ENCODE measurements at places on chromosomes 2 and 18. TPM values are rescaled to one million over a fixed set of nuclear protein-coding genes. Genes with fewer than 3 reads are reported as not detected.

- DNase-seq, result no peak
Measured at GRCh38 chr2:154908327-154908726, 209.8 kb downstream of the KCNJ3 start.

- no peak for DNase-seq
Measured at GRCh38 chr2:235383272-235383843, 110.5 kb upstream of the AGAP1 start.

RAD51AP2 gene
- not detected for total RNA-seq

GORASP2 gene
- 89.4 TPM for total RNA-seq

ADAM23 gene
- 16.4 TPM for total RNA-seq

- DNase-seq, result no peak
Measured at GRCh38 chr2:188527141-188527540, 235.5 kb downstream of the GULP1 start.

DNA sequence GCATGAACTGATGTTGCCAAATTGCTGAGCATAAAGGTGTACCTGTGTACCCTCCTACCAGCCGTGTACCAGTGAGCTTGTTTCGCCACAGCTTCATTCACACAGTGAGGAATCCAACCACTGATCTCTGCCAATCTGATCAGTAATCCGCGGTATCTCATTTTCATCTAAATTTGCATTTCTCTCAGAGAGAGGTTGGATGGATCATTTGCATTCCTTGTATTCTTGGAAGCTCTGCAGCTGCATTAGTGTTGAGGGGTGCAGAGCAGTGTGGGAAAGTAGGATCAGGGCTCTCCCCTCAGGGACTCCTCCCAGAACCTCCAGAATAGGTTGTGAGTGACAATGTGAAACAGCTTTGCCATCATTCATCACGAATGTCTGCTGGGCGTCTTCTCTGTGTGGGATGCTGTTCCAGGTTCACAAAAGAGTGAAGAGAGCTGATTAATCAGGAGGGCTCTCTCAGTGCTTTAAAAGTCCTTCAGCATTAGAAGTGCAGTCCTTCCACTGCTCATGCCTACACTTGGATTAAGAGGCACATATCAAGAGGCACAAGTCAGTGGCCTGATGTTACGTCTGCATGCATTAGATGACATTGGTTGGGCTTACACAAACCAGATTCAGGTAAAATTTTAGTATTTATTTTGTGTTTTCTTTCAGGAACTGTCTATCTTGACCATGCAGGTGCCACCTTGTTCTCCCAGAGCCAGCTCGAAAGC is 7.5 kb downstream of the MOCOS start:
- no peak for DNase-seq

GRCh38 chr2:28002181-28002580 is 111.7 kb downstream of the BABAM2 start:
- DNase-seq, result no peak

GRCh38 chr18:24395049-24395795 is 2.4 kb downstream of the OSBPL1A start:
- no peak for DNase-seq

ZNF804A gene
- total RNA-seq, result not detected

GRCh38 chr2:129713337-129713736 is 266.1 kb upstream of the RAB6C start:
- no peak for DNase-seq

- no peak for DNase-seq
Measured at GRCh38 chr2:241562269-241562891, 3.8 kb downstream of the BOK start.

GRCh38 chr2:187129306-187129705 is 280.3 kb upstream of the ZSWIM2 start:
- no peak for DNase-seq

DNA sequence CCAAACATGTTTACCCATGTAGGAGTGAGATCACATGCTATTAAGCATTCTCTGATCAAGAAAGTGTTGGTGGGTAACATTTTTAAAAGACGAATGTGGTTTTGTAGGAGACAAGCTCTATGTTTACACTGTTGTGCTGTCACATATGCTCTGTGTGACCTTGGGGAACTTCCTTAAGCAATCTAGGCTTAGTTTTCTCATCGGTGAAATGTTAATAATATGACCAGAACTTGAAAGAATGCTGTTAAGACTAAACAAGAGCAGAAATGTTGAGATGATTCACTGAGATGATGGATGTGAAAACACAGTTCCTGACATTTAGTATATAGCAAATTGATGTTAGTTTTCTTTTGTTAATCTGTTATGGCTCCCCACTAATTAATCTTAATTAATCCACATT is 860.9 kb upstream of the CNTNAP5 start:
- no peak for DNase-seq

DNA sequence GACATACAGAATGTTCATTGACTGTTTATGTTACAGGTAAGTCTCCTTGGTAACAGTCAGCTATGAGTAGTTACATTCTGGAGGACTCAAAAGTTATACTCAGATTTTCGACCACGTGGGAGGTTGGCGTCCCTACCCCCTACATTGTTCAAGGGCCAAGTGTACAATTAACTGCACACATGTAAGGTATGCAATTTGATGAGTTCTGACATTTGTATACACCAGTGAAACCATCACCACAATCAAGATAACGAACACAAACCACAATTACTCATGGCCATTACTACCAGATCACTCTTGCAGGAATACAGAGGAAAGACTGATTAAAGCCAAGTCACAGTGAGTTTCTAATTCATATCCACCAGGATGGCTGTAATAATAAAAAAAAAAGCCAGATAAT is 39.6 kb upstream of the LDLRAD4 start:
- no peak for DNase-seq

DNA sequence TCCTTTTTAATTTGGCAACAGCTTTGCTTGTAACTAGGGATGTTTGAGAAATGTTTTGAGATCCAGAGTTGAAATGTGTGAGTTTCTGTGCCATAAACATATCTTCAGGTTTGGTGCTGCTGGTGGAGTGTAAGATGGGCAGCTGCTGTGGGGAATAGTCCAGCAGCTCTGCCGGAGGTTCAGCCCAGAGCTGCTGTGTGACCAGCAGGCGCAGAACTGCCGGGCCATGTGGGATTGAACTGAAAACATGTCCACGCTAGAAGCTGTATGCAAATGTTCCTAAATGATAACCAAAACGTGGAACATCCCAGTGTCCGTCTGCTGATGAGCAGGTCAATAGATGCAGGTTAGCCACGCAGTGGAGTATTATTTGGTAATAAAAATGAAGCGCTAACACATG is 99.6 kb downstream of the DGKD start:
- DNase-seq, result no peak

DNA sequence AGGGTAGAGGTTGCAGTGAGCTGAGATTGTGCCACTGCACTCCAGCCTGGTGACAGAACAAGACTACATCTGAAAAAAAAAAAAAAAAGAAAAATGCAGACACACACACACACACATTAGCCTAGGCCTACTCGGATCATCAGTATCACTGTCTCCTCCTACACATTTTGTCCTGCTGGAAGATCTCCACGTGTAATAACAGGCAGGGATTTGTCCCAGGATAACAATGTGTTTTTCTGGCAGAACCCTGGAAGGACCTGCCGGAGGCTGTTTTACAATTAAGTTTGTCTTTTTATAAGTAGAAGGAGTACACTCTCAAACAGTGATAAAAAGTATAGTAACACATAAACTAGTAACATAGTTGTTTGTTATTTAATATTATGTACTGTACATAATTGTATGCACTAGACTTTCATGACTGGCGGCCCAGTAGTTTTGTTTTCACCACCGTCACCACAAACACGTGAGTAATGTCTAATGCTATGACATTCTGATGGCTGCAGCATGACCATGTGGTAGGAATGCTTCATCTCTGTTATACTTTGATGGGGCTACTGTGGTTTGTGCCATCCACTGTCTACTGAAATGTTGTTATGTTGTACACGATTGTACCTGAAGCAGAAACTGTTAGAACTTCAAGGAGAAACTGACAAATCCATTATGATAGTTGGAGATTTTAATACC is 130.6 kb downstream of the ATP9B start:
- no peak for DNase-seq

TMEM178A gene
- total RNA-seq, result 0.89 TPM

TRIM43B gene
- total RNA-seq, result not detected

CNNM3 gene
- 30.8 TPM for total RNA-seq

DNA sequence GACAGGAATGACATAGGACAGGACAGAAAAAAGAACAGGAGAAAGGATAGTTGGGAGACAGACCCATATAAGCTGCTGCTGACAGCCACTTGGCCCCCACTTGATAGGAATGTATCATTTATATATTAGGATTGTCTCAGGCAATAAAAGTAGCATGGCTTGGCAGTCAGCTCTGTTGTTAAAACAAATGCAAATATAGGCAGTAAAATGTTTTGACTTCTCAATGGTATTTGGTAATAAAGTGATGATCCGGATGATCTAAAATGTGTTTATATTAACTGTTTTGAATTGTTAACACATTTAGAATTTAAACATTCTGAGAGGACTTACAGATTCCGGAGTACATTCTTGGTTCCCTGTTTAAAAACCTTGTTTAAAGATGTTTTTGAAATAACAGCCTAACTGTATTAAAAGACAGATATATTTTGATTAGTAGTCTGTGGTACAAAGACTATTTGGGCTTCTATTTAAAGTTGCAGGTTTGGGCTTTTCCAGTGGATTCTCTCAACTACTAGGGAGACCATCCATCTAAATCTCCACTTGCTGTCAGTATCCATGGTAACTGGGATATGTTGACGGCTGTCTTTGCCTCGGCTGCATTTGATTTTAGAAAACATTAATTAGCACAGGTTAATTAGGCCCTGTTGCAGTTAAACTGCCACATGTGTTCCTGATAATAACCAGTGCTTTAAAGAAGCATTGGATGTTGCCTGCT is 147.6 kb downstream of the ESCO1 start:
- no peak for DNase-seq

- no peak for DNase-seq
Measured at GRCh38 chr2:28505361-28505760, 9.5 kb downstream of the PLB1 start.

DSG4 gene
- total RNA-seq, result not detected

DNA sequence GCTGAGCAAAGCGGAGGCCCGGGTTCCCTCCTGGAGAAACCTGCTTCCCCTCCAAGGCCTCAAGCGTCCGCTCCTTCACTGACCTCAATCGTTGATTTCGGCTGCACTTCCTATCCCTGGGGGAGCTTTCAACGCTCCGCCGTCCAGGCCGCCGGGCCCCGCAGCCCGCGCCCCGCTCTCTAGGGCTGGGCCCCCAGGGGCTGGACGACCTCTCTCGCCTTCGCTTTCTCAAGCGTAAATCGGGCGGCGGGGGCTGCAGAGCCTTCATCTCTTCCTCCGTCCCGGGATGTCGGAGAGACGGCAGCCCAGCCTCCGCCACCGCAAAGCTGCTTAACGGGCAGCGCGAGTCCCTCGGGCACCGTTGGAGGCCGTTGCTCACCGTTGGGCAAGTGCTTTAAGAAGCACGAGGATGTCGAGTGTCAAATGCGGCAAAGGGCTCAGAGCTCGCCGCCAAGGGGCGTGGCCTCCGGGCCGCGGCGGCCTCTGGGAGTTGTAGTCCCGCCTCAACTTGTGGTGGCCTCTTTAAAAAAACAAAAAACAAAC is 8.5 kb downstream of the HES6 start:
- peak; percentile 71 for DNase-seq

GALNT5 gene
- total RNA-seq, result not detected

DNA sequence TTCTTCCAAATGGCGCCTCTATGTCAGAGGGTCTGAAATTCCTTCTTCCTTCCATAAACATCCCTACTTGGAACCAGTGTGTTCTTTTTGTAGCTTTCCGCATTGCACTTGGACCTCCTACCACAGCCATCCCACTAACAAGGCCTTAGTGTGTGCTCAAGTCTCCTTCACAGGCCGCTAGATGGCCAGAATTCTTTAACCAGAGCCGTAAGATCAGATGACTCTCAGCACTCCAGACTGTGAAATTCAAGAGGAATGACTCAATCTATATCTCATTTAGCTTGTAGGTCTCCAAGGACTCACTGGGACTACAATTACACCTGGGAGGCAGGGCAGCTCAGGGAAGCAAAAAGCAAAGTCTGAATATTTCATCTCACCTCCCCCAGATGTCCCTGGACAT is 298.9 kb downstream of the EIPR1 start:
- no peak for DNase-seq

HS6ST1 gene
- total RNA-seq, result 12.9 TPM

DNA sequence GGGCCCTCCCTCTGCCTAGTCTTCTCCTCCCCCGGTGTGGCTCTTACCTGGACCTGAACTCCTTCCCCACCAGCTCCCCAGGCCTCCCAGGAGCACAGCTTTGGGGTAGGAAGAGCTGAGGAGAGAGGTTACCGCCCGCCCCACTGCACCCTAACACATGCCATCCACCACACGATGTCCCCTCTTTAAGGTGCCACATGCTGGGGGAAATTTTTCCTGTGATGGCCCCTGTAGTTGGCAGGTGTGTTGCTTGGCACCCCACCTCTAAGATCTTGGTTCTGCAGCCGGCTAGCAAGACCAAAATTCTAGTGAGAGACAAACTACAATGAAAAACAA is 6.9 kb upstream of the TEX261 start:
- no peak for DNase-seq

GRCh38 chr18:31061945-31062344 is 19.4 kb upstream of the DSC3 start:
- DNase-seq, result no peak

DNA sequence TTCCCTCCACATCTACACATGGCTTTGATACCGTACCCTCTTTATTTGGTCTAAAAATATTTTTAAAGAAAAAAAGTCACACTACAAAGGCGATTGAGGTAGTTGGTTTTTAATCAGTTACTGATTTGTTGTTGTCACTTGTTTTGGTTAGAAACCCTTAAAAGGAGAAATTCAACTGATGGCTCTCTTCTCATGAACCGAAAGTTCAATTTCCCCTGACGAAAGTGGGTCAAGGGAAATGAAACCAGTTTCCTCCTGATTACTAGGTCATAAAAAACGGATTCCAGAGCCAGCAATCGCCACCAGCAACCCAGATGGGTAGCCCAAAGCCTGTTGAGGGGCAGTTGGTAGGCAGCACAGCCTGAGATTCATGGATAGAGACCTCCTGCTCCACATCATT is 63.2 kb downstream of the DLGAP1 start:
- DNase-seq, result no peak

TNS1 gene
- 16.8 TPM for total RNA-seq

NEB gene
- total RNA-seq, result 1.7 TPM

DNA sequence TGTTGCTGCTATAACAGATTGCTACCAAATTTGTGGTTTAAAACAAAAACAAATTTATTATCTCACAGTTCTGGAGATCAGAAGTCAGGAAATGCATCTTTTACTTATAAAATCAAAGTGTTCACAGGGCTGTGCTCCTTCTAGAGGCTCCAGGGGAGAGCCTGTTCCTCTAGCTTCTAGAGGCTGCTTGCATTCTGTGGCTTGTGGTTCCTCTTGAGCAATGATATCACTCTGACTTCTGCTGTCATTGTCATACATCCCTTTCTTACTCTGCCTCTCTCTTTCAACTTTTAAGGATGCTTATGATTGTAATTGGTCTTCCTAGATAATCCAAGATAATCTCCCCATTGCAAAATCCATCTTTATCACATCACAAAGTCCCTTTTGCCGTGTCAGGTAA is 6.1 kb upstream of the DCC start:
- no peak for DNase-seq
